NCI-H1105 treated with DMSO at 0.1 percent for 48 hours (cell line): ENCODE measurements at places on chromosomes 7 and 10.

- DNase-seq, result no peak
These were observed 11.5 kb upstream of the TAS2R39 start for GRCh38 chr7:143171697-143172096.

DNA sequence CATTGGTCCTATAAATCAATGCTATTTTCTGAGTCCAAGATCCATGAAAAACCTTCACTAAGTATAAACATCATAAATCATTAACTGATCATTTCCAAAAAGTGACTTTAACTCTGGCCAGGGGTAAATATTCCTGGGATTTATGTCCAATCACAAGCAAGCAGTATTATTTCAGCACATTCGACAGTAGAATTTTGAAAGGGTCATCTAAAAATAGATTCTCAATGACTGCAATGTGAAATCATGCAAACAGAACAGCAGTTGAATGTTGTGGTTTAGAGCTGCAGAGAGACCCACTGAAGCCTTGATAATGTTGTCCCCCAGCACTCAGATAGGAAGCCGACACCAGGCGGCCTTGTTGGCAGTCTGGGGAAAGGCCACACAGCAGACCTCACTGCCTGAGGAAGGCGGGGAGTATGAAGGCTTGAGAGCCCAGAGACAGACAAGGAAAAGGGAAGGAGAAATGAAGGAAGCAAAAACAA lies 38.1 kb downstream of the FAM107B start:
- no peak for DNase-seq

DNA sequence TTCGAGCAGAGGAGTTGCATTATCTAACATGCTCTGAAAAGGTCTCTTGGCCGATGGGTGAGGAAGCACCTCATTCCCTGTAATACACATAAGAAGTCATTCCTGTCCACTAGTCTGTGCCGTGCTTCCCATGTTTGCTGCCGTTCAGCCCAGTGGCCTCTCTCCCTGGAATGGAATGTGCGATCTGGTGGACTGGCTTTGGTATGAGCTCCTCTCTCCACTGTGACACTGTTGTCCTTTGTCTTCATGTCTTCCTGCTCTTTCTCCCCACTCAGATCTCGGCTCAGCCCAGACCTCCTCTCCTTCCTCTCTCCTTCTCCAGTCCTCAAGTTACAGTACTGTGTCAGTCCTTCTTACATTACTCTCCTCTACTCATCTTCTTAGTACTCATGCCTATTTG lies 192.8 kb upstream of the KLF6 start:
- no peak for DNase-seq

- DNase-seq, result no peak
These were observed 96.1 kb downstream of the MMRN2 start for GRCh38 chr10:86861351-86861750.

DNA sequence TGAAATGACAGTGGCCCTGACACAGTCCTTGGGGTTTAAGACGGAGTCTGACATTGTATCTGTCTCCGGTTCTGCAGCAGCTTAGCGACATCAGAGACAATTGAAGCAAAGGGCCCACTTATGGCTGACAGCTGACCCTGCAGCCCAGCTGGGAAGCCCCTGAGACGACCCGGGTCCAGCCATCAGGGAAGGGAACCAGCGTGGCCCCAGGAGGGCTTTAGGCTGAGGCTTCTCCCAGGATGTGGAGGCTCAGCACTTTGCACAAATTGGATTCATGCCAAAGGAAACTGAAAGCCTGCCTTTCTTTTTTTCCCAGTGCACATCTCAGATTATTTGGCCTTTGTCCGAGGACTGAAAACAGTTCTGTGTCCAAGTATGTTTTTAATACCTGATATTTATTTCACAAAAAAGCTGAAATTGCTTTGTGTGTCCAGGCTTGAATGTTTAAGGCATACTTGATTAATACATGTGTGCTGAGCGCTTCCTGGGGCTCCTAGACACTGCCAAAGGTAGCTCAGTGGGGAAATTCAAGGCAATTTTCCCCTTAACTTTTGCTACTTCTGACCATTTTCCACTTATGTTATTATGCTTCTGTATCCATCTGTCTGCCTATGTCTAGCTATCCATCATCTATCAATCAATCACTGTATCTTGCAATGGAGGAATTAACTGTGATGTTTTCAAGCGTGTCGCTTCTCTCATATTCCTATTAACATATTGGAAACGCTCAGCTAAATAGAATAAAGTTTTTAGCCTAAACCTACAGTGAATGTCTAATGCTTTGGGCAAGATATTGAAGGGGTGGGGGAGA lies 34.8 kb downstream of the KLF6 start:
- DNase-seq, result peak; percentile 1

DNA sequence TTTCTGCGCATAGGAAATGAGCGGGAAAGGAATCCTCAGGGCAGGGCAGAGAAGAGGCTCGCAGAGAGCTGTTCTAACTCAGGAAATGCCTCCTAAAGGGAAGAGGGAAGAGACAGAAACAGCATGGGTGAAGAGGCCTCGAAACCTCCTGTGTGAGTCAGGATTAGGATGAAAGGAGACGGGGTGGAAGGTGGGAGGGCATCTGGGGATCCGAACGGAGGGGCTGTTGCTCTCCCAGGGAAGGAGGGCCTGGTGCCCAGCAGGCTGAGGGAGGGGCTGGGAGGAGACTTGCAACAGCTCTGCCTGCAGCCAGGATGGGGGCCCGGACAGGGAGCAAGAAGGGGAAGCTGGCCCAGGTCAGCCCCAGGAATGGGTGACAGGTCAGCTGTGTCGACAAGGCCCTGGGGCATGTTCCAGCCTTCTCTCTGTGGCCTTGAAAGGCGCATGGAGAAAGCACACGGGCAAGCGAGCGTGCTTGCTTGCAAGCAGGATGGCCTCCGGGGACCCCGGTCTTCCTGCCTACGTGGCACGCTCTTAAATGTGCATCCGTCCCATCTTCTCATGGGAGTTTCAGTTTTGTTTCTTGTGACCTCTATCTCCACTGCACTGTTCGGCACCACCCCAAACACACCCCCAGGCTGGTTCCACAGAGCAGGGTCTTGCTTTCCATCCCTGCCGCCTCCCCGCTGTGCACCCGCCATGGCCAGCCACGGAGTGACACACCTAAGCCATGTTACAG lies 63.5 kb downstream of the HIPK2 start:
- no peak for DNase-seq

DNA sequence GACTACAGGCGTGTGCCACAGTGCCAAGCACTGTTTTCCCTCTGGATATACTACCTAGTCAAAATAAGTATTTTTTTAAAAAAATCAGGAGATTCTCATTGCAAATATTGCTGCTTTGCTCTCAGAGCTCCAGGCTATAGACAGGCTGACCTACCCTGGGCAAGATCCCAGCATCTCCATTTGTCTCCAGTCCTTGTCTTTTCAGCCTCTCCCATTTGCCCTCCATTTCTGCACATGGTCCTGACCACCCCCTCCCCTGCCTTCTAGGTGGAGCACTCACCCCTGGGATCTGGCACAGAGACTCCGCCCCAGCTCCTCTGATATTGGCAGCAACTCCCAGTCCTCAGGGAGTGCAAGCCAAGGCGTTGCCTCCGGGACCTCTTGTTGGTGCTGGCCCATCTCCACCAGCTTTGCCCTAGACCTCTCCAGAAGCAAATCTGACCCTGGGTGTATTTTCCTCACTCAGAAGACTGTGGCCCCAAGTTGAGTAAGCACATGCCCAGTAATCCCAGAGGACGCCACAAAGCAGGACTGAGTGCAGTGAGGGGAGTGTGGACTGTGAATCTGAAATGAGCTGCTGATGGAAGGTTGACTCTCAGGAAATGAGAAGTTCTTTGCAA lies 120.6 kb downstream of the MTPAP start:
- no peak for DNase-seq

DNA sequence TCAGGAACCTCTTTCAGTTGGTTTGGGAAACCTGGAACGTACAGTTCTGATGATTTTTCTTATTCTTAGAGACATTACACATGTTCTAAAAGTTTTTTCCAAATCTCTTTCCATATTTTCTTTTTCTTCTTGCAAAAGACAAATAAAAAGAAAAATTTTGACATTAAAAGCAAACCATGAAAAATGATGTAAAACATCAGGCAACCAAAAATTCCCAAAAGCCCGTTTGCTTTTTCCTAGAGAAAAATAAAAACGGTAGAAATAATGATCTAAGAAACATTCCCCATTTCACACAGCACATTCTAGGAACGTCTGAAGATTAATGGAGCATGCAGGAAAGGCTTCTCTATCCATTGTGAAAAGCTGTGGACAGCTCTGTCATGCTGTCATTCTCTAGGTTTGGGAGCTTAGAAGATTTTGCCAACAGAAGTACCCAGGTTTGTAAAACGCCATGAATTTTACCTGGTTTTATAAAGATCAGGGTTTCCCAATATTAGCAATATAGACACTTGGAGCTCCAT lies 11.2 kb upstream of the PRTFDC1 start:
- no peak for DNase-seq

DNA sequence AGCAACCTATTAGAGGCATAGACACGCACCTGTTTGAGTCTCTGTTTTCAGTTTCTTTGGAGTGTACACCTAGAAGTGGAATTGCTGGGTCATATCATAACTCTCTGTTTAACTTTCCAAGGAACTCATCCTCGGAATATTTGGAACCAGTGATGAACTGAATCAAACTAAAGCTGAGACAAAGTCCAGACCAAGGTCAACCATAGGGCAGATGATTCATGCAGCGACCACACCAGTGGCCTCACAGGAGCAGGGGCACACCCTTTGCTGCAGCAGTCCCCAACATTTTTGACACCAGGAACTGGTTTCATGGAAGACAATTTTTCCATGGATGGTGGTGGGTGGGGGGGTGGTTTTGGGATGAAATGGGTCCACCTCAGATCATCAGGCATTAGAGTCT lies 4.9 kb upstream of the OPTN start:
- DNase-seq, result no peak
